ENCODE measurements at places on chromosomes 3 and 15.

GRCh38 chr15:52651868-52652267, 27.3 kb downstream of the ATOSA start:
- peak; percentile 99 for DNase-seq

DNA sequence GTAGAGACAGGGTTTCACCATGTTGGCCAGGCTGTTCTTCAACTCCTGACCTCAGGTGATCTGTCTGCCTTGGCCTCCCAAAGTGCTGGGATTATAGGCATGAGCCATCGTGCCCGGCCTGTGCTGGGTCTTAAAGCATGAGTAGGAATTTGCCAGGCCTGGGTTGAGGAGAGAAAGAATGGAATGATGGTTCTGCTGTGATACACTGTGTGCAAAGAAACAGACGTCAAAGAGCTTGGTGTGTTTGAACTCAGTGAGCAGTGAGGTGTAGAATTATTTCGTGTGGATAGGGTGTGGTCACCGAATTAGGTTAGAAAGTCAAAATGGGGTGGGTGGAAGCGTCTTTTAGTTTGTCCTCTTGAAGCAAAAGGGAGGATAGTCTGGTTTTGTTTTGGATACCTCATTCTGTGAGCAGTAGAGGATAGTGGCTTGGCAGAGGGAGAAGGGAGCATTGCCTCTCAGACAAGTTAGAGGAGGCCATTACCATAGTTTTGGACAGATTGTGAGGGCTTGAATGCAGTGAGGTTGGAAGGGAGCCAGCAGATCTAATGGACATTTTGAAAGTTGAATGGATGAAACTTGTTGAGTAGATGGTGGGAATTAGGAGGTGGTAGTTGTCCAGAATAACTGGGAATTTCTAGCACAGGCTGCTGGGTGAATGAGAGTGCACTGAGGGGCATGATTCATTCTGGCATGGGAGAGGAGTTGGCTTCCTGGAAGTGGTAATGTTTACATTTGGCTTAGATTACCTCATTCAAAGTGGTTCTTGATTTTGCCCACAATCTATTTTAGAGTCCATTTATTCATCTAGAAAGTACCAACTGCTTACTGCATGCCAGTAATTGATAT, 27.2 kb downstream of the AKAP13 start:
- peak; percentile 91 for DNase-seq

DNA sequence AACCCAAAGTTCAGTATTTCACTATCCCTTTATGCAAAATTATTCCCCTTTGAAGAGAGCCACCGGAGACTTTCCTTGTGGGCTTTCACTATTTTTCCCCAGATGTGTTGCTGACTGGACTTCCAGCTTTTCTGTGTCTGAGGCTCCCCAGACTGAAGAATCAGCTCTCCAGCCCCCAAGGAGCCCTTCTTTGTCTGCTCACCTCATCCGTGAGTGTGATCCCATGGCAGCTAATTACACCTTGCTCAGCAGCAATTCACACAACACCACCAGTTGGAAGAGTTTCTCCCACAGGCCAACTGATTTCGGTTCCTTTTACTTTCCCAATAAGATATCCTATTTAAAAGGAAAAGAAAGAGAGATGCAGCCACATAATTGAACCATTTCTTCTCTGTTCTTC, 249.5 kb upstream of the TRIM42 start:
- DNase-seq = no peak

GRCh38 chr15:42461261-42461660, 29.7 kb downstream of the ZNF106 start:
- no peak for DNase-seq

DNA sequence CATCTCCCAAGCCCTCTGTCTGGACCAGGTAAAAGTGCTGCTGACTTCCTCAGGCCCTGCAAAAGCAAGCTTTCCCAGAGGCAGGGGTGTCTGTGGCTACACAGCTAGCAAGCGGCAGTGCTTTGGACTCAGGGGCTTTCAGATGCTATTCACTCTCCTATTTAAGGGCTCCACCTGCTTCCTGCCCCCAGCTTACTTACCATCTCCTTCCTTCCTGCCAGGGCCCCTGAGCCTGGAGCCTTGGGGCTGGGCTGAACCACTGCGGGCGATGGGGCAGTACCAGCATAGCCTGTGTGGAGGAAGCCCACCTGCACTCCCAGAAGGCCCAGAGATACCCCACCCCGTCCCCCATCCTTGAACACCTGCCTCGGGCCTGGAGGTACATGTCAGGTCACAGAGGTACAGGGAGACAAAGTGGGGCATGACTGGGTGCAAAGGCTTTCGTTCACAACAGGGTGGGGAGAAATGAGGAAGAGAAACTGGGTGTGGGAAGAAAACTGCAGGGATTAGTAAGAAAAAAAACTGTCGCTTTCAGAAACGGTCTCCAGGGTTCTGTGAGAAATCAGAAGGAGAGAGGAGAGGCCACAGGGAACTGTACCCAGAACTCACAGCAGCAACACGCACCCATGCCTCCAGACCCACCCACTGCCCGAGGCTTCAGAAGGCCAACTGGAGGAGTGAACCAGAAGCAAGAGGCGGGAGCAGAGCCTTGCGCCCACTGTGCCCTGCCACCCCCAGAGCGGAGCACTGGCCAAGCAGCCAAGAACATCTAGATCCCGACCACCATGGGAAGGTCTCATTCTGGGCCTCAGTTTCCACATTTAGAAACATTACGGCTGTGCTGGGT, 49.5 kb downstream of the CCDC12 start:
- DNase-seq = no peak

- no peak for DNase-seq
These were observed 72.6 kb downstream of the FRMD4B start for GRCh38 chr3:69313251-69313650.

- peak; percentile 49 for DNase-seq
These were observed 24.1 kb upstream of the OR5K4 start for GRCh38 chr3:98329392-98330124.

DNA sequence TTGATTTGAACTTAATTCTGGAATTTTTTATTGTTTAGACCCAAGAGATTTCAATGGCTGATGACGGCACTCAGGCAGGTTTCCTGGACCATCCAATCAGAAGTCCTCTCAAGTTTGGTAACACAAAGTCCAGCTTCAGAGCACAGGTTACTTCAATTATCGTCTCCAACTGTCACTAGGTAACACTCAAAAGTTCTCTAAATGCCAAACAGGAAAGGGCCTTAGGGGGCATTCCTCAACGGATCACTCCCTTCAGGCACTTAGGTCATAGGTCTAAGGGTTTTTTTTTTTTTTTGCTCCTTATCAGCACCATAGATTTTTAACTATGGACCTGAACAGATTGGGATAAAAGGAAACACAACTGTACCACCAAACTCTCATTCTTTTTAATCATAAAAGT, 85.8 kb downstream of the MEIS2 start:
- DNase-seq = no peak

All from iris pigment epithelial cell (primary cell).